ENCODE measurements at places on chromosomes 2 and 18.
A peak's percentile ranks its signal among the peaks of the same experiment; 100 is the strongest.

DNA sequence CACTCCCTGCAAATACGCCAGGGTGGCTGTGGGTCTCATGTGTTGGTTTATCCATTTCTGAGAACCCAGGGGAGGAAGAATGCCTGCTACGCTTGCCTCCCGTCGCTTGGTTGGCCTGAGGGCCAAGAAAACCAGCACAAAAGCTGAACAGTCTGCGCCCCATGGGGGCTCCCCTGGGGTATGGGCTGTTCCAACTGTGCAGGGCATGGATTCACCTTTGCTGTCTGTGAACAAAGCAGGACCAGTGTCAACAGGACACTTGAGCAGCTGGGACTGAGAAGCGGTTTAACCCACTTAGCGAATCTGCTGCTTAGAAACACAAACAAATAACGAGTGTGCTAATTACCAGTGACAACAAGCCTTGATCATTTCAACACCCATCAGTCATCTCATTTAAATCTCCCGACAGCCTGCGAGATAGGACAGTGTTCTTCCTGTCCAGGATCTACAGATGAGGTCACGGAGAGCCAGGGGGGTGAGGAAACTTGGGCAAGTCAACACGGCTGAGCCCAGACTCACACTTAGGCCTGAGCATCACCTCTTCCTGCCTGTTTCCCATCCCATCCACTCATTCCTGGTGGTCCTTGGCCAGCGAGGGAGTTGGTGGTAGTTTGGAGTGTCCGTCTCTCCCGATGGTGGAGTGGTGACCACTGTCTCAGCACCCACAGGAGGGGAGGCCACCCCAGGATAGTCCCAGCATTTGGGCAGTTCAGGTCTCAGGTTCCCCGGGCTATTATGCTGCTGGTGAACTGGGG, 111.6 kb upstream of the HAAO start:
- no peak for DNase-seq

- no peak for DNase-seq
Measured at GRCh38 chr2:23537991-23538390, 153.0 kb downstream of the KLHL29 start.

DNA sequence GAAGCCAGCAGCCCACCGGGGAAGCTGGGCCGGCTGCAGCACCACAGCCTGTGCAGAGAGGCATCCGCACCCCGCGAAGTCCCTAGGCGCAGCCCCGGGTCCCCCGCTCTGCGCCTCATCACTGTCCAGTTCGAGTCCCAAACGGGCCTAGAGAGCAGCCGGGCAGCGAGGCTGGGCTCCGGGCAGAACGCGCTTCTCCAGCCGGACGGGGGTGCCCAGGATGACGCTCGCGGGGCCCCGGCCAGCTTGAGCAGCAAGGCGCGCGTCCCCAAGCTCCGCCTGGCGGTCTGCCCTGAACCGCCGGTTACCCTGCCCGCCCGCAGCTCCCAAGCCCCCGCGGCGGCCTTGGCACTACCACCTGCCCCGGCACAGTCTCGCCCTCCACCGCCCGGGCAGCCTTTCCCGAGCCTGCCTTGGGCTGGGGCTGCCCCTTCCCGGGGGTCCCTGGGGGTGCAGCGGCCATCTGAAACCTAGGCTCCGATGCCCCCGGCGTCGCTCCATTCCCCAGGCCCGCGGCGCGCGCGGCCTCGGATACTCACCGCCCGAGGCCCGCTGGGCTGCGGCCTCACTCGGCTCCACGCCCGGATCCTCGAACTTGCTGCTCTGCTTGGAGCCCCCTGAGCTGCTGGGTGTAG, 591 bp downstream of the SLC16A14 start:
- DNase-seq = peak; percentile 64

- DNase-seq = no peak
Measured at GRCh38 chr2:31055938-31056337, 82.3 kb downstream of the GALNT14 start.

- DNase-seq = no peak
Measured at GRCh38 chr18:7789856-7790552, 222.9 kb downstream of the PTPRM start.

GRCh38 chr18:36711813-36712444, 116.9 kb downstream of the TPGS2 start:
- DNase-seq = no peak

DNA sequence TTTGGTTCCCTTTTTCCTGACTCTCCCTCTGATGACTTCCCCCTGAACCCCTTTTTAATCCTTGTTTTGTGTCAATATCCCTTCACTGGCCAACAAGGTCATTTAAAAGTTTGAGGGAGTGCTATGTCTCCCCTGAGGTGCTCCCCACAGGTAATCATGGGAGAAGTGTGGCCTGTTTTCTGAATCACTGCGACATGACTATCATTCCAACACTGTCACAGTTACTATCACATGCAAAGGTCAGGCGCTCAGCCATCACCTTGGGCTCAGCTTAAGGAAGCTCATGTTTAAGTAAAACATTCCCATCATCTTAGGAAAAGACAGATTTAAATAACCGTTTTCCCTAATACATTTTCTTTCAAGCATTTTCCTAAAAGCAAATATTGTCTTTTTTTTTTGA, 20.9 kb upstream of the ACAA2 start:
- DNase-seq = no peak

DNA sequence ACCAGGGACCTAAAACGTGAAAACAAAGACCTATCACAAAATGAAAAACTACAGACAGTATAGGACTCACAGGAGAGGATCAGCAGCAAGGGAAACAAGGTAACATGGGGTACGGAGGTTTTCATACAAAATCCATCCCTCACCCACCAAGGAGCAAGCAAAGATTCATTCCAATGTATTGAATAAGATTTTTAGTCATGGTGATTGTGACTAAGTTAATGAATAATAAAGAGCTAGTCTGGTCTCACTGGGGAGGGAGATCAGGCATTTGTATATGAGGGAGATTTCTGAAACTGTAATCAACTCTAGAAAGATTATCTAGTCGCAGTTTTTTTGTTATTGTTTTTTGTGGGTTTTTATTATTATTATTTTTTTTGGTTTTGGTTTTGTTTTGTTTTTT, 336.5 kb upstream of the MMADHC start:
- DNase-seq = no peak

DNA sequence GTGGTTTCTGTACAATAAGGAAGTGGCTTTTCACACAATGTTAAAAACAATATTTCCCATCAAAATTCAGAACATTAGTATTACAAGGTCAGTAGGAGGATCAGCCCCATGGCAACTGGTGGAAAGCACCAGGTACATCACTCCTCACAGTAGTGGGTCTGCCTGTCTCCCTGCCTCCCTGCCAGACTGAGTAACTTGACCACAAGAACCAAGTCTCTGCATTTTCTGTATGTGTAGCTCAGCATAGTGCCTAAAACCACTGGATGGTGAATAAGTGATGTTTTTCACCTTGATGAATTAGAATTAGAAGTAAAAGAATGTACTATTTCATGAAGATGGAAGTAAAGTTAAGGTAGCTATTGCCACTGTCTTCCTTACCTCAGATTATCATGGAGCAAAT, 4.1 kb upstream of the WDR7 start:
- no peak for DNase-seq

DNA sequence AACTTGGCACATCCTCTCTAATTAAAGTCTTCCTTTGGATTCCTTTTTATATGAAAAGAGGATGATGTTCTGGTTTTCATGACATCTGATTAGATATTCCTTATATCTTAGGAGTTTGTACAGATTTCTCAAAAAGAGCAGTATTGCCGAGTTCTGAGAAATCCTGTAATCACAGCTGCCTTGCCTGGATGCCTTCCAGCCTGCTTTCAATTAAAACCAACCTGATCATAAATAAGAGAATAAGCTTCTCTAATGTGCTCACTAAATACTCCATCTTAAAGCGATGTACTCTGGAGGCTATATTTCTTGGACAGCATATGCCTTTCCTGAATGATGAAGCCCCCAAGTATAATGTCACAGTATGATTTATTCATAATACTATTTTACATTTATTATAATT, 1203.8 kb upstream of the PIK3C3 start:
- no peak for DNase-seq

DNA sequence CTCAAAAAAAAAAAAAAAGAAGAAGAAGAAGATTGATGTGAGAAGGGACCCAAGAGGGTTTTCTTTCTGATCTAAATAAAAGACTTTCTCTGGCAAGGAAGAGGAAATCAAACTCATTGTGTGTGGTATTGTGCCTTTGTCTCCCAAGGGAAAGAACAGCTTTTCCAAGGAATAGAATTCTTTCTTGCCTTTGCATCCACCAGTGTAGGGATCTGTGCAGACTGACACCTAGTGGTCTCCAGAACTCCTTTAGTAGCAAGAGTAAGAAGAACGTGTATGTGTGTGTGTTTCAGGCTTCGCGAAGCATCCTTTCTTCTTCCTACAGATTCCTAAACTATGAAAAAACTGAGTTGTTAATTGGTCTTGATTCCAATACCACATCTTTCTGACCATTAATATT, 33.5 kb upstream of the CRIM1 start:
- DNase-seq = no peak

GRCh38 chr18:56505293-56505692, 133.1 kb downstream of the TXNL1 start:
- no peak for DNase-seq

DNA sequence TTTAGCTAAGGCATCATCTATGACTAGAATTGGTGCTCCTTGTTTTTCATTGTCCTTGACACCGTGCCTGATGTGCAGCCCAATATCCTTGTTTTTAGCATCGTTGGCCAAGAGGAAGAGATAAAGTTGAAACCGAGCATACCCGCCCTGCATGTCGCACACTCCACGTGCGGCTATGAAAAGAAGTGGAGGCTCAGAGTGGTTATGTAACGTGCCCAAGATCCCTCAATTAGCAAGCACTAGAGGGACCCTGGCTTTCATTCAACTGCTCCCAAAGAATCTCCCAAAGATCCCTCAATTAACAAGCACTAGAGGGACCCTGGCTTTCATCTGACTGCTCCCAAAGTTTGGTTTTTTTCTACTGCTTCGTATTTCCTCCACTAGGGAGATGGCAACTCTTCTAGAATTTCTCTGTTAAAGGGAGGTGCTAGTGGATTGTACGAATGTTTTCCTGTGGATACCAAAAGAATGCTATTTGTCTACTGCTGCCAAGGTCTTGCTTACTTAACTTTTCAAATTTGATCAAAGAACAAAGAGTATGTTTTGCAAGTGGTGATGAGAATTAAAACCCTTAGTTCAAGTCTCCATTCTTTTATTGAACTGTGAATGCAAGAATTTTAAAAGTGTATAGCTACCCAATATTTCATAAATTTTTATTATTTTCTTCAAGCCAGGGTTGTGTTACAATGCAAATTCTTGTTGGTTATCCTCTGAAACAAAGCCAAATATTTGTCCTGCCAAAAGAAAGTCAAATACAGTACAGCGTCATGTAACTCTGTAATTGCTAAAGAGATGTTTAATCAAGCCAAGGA, 92.1 kb downstream of the AOX1 start:
- no peak for DNase-seq

DNA sequence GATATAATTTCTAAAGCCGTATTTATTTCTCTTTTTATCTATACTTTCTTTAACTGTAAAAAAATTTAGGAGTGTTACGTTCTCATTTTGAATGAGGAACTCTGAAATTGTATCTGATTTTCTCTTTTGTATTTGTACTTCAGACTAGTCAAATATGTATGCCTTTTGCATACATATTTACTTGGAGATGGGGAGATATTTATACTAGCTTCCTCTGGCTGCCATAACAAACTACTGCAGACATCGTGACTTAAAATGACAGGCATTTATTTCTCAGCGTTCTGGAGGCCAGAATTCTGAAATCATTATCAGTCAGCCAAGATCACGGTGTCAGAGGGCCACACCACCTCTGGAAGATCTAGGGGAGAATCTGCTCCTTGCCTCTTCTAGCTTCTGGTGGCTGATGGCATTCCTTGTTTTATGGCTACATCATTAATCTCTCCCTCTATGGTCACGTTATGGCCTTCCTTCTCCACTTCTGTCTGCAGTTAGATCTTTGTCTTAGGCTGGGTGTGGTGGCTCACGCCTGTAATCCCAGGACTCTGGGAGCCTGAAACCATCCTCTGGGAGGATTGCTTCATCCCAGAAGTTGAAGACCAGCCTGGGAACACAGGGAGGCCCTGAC, 8.2 kb downstream of the LCLAT1 start:
- DNase-seq = no peak

GRCh38 chr2:24969784-24970183, 2.0 kb downstream of the DNAJC27 start:
- no peak for DNase-seq

DNA sequence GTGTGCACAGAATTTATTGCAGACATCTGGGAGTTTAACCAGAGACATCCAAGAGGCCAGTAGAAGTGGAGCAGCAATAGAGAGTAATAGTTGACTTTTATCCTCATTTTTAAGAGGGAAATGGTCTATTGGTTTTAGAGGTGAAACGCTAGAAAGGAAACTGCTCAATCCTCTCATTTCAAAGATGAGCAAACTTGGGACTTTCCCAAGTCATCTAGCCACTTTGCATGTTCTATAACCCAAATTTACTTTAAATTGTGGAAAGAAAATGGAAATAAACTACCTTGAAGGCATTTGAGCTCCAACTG, 601.7 kb downstream of the ARHGAP15 start:
- no peak for DNase-seq

Data from activated naive CD4-positive, alpha-beta T cell treated with anti-CD3 and anti-CD28 coated beads, Interleukin-2, amount 10 ng/mL, durations not matched to agents 7 days and 5 days (primary cell).